ENCODE measurements at places on chromosomes 3 and 15.

- DNase-seq, result no peak
These were observed 21.4 kb downstream of the GRAMD2A start for GRCh38 chr15:72176159-72176558.

GRCh38 chr15:25740383-25741255, 122.5 kb downstream of the ATP10A start:
- DNase-seq, result no peak

- no peak for DNase-seq
These were observed 150.2 kb downstream of the SMAD6 start for GRCh38 chr15:66852064-66852905.

DNA sequence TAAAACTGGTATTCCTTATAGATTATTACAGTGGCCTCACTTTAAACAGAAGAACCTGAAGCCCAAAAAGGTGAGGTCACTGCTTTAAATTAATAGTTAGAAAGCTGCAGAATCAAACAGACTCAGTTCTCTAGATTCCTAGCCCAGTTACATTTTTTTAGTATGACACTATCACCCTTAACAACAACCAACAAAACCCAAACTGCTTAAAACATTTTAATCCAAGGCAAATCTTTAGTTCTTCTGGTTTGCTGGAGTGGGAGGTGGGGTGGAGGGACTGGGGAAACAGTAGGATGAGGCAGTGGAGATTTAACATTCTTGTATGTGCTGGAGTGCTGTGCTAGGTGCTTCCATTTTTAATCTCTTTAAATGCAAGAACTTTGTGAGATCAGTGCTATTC, 631.6 kb upstream of the KCNMB2 start:
- peak; percentile 47 for DNase-seq

All from GM04503 (cell line).